Astrocyte of the hippocampus (primary cell): ENCODE measurements at places on chromosomes 5 and 9.

GRCh38 chr9:13450723-13451122 is 171.2 kb upstream of the MPDZ start:
- peak; percentile 35 for DNase-seq

- peak; percentile 2 for DNase-seq
Observed at GRCh38 chr5:27682600-27682999, 644.2 kb upstream of the CDH9 start.

DNA sequence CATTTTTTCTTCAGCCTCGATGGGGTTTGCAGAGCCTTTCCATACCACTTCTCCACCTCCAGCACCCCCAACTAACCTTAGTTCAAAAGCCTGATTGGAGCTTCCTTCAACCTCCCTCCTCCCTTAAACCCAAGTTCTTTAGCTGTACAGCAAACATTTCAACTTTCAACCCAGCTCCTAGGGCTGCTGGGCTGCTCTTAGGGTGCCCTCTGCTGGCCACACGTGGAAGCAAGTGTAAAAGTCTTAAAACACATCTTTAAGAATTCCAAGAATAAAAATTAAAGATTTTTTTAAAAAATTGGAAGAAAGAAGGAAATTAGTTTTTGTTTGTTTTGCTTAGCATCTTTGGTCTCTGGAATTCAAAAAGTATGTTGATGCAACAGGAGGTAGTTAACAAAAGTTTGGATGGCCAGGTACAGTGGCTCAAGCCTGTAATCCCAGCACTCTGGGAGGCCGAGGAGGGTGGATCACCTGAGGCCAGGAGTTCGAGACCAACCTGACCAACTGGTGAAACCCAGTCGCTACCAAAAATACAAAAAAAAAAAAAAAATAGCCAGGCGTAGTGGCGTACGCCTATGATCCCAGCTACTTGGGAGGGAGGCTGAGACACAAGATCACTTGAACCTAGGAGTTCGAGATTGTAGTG is 15.5 kb upstream of the HSD17B3 start:
- DNase-seq, result peak; percentile 77

DNA sequence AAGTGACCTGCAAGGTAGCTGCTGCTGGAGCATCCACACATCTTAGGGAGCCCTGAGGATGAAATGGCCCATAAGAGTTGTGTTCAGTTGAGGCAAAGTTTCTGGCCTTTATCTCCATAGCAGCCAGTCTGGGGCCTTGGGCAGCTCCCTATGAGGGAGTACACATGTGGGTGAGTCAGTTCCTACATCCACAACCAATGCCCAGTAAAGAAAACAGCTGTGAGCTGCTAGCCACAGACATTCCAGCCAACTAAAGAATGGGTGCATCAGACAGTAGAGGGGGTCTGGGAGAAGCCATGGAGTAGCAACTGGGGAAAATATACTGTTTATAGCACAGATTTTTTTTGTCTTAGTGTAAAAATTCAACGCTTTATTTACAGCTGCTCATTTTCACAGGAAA is 720.7 kb downstream of the TLE1 start:
- DNase-seq, result peak; percentile 82

DNA sequence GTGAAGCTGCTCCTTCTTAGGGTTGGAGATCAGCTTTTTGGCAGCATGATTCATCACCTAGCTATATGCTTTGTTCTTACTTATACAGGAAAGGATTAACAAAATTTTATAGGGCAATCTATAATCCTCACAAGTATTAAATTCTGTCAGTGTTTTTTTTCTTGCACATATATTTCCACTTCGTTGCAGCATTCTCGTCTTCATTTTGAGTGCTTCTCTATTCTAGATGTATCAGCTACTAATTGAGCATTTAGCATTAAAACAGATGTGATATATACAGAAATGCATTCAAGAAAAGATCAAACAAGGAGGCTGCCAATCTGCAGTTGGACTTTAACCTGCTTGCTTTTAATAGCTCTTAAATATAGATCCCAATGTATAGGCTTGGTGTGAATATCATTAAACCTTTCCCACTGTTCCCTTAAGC is 3.6 kb upstream of the CTXN3 start:
- no peak for DNase-seq

DNA sequence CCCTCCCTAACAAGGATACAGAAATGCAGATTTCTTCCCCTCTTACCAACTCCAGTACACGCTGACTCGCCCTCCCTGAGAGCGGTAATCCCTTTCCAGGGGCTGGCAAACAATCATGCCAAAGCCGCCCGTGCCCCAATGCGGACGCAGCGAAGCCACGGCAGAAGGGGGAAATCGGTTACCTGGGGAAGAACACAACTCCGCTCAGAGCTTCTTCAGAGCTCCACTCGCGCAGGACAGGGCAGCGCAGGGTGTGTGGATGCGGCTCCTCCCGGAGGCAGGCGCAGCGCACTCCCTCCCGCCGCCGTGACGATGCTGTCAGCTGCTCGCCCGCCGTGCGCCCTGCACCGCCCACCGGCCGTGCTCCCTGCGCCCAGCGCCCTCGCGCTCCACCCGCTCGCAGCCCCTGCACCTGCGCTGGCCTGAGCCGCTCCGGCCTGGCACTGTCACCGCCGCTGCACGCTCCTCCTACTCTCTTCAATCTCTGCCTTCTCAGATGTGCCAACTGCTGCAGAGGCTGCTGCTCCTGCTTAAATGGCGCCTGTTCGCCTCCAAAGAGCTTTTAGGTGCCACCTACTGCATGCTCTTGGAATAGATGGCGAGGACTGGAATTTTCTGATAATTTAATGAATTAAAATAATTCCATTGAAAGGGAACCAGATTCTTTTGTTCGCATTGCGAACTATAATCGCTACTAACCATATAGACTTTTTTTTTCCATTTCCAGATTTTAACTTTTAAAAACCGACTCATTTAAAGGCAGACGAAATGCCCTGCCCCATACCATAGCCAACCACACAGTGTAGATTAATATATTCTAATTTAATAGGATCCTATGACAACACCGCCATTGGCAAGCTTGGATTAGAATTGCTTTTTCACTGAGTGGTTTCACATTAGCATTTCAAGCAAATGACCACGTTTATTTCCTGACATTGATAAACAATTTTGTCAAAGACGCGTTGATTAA is at the start of gene DIRAS2:
Gene DIRAS2 (minus strand): TSS at position 255 of the 970 bp plus-strand sequence. CDS start 28,997 bp downstream, outside the sequence.
- DNase-seq, result peak; percentile 78
